ENCODE measurements at places on chromosomes 2 and 18.

DNA sequence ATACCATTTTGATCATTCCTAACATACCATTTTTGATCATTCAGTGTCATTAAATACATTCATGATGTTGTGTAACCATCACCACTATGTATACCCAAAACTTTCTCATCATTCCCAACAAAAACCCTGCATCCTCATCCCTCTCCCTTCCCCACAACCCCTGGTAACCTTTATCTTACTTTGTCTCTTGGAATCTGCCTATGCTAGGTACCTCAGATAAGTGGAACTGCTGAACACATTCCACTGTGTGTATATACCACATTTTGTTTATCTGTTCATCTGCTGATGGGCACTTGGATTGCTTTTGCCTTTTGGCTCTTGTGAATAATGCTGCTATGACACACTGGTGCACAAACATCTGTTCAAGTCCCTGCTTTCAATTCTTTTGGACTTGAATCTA lies 83.8 kb upstream of the TFCP2L1 start:
- H3K4me1 ChIP-seq, result no peaks in the 10 kb centered on the region
- no peak for DNase-seq
- no peaks in the 10 kb centered on the region for H3K36me3 ChIP-seq
- H3K27me3 ChIP-seq, result no peaks in the 10 kb centered on the region
- H3K4me3 ChIP-seq, result no peak overlapping the region

DNA sequence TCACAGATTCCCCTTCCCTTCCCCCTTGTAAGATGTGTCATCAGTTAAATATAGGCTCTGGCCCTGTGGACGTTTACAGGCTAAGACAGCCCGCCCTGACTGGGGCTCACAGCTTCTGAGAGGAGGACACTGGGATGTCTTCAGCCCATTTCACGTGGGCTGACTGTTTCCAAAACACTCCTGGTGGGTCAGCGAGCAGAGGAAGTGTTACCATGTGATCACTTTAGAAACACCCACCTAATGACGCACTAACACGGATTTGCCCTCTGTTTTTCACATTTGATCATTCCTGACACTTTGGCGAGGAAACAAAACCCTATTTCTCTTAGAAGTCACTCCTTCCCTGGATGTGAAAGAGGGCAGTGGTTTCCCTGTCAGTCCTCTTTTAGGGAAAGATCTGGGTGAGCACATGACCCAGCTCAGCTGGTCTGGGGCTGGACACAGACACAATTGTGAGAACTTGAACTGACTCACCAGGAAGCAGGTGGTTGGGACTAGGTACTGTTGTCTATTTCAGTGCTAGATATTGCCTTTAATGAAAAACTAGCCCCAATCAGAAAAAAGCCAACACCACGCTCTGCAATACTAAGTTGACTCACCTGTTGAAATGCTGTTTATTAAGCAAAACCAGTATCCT lies 38.8 kb downstream of the BMP10 start:
- H3K4me1 ChIP-seq, result no peaks in the 10 kb centered on the region
- H3K4me3 ChIP-seq, result peak overlapping the region; percentile 10
- H3K27me3 ChIP-seq, result no peaks in the 10 kb centered on the region
- H3K36me3 ChIP-seq, result no peaks in the 10 kb centered on the region

DNA sequence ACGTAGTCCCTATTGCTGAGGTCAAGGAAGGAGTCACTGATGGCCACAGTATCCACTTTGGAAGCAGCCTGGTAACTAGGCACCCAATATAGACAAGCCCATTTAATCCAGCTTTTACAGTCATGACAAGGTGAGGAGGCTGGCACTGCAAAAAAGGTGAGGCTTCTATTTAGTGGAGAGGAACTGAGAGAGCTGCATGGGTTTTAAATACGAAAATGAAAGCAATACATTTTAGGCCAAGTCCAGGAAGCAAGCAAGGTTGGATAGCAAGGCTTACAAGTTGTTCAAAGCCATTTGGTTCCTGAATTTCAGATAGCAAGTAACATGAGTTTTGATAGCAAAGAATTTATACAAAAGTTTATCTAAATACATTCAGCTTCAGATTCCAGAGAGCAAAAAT lies 80.4 kb downstream of the SGPP2 start:
- no peak overlapping the region for H3K4me3 ChIP-seq
- H3K36me3 ChIP-seq, result no peaks in the 10 kb centered on the region
- no peak overlapping the region for H3K27ac ChIP-seq
- H3K4me1 ChIP-seq, result no peaks in the 10 kb centered on the region
- H3K27me3 ChIP-seq, result no peaks in the 10 kb centered on the region

- no peak overlapping the region for H3K27ac ChIP-seq
- H3K27me3 ChIP-seq, result no peaks in the 10 kb centered on the region
- H3K36me3 ChIP-seq, result peaks cover 11% of the 10 kb centered on the region
- no peaks in the 10 kb centered on the region for H3K4me1 ChIP-seq
- no peak for DNase-seq
- H3K4me3 ChIP-seq, result no peak overlapping the region
These were observed 22.8 kb downstream of the NPC1 start for GRCh38 chr18:23563377-23564043.

DNA sequence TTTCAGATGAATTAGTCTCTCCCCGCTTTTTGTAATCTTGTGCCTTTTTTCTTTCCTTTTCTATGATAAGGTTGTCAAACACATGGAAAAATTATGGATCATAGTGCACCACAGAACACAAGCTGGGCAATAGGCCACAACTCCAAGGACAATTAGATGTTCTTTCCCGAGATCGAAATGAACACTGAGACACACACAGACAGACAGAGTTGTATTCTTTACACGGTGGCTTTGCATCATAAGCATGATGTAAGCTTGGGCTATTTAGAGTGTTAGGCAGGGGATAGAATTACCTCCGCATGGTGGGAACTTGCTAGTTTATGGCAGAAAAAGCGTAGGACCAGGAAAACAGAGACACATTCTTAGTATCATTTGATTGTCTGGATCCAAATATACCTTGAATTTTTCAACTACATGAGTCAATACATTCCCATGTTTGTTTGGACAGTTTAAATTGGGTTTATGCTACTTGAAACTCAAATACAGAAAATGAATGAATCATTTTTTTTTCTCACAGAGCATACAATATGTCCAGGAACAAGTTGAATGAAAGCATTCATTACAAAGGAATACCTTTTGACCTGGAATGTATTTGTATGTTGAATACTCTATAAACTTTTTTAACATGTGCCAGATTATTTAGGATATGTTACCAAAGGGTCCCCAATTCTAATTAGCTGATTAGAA lies 1611.5 kb upstream of the TMEFF2 start:
- H3K27me3 ChIP-seq, result no peaks in the 10 kb centered on the region
- H3K4me3 ChIP-seq, result no peak overlapping the region
- no peaks in the 10 kb centered on the region for H3K36me3 ChIP-seq
- H3K4me1 ChIP-seq, result no peaks in the 10 kb centered on the region

- H3K4me3 ChIP-seq, result no peak overlapping the region
- H3K27ac ChIP-seq, result no peak overlapping the region
- no peaks in the 10 kb centered on the region for H3K4me1 ChIP-seq
- no peak for DNase-seq
These were observed 143.5 kb upstream of the MMADHC start for GRCh38 chr2:149731079-149731478.

DNA sequence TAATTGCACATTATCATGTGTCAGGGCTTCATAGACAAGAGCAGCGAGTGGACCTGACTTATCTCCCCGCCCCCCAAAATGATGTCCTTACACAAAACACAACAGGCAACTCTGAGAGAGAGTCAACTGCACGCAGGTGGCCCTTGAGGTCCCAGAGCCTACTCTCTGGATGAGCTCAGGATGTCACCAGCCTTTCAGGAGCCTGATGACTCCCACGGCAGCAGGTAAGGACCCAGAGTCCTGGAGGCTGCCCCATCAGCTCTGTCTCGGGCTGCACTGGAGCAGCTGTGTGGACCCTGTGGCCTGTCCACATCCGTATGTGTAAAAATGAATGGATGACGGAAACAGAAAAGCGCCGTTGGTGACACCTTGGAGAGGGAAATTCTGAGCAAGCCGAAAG lies 130.9 kb downstream of the HDAC4 start:
- peaks cover 13% of the 10 kb centered on the region for H3K4me1 ChIP-seq
- DNase-seq, result no peak
- H3K4me3 ChIP-seq, result no peak overlapping the region
- no peaks in the 10 kb centered on the region for H3K36me3 ChIP-seq
- no peaks in the 10 kb centered on the region for H3K27me3 ChIP-seq
- H3K27ac ChIP-seq, result no peak overlapping the region

DNA sequence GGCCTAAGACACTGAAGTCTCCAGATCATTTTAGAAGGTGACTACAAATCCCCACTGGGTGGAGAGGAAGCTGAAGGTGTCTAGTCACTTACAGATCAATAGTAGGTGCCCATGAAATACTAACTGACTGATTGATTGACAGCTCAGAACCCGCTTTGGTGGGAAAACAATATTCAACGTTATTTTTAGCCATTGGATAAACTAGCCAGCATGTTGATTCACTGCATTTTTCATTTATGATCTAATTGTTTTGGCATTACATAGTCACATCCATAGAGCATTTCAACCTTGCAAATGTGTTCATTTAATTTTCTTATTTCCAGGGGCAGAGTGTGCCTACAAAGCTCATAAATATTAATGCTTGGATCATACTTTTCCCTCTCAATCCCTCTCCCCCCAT lies 162.3 kb downstream of the MREG start:
- H3K4me3 ChIP-seq, result no peak overlapping the region
- no peaks in the 10 kb centered on the region for H3K36me3 ChIP-seq
- no peak for DNase-seq
- no peak overlapping the region for H3K27ac ChIP-seq
- H3K27me3 ChIP-seq, result no peaks in the 10 kb centered on the region

GRCh38 chr2:85390941-85391669 lies 19.1 kb downstream of the CAPG start:
- no peaks in the 10 kb centered on the region for H3K27me3 ChIP-seq
- peaks cover 8% of the 10 kb centered on the region for H3K36me3 ChIP-seq
- H3K4me3 ChIP-seq, result no peak overlapping the region
- H3K27ac ChIP-seq, result no peak overlapping the region
- DNase-seq, result no peak
- no peaks in the 10 kb centered on the region for H3K4me1 ChIP-seq

- DNase-seq, result no peak
- H3K4me3 ChIP-seq, result no peak overlapping the region
- H3K27ac ChIP-seq, result no peak overlapping the region
- no peaks in the 10 kb centered on the region for H3K4me1 ChIP-seq
These were observed 395.7 kb upstream of the ST6GAL2 start for GRCh38 chr2:107281637-107282036.

GRCh38 chr2:13696601-13697000 lies 935.9 kb upstream of the LRATD1 start:
- no peak for DNase-seq
- H3K27me3 ChIP-seq, result no peaks in the 10 kb centered on the region
- no peaks in the 10 kb centered on the region for H3K36me3 ChIP-seq
- no peak overlapping the region for H3K27ac ChIP-seq
- no peaks in the 10 kb centered on the region for H3K4me1 ChIP-seq

All from breast epithelium (tissue), 4 donors.